ENCODE measurements at places on chromosomes 5 and 9.

DNA sequence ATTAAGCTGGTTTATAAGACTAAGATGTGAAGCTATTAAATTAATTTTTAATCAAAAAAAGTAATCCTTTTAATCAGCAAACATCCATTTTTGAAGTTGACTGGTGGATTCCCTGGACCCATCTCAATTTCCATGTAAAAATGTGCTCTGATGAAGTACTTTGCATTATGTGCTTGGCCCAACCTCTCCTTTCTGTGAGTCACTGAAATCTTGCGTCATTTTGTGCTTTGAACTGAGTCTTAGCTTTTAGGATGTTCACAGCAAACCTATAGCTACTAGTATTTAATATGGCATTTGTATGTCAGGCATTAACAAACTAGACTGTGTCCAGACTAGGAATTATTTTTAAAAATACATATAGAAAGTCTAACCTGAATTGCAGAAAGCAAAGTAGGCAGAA lies 55.0 kb upstream of the CDH12 start:
- DNase-seq = no peak

- DNase-seq = peak; percentile 9
Measured at GRCh38 chr5:79297661-79298060, 61.7 kb downstream of the JMY start.

DNA sequence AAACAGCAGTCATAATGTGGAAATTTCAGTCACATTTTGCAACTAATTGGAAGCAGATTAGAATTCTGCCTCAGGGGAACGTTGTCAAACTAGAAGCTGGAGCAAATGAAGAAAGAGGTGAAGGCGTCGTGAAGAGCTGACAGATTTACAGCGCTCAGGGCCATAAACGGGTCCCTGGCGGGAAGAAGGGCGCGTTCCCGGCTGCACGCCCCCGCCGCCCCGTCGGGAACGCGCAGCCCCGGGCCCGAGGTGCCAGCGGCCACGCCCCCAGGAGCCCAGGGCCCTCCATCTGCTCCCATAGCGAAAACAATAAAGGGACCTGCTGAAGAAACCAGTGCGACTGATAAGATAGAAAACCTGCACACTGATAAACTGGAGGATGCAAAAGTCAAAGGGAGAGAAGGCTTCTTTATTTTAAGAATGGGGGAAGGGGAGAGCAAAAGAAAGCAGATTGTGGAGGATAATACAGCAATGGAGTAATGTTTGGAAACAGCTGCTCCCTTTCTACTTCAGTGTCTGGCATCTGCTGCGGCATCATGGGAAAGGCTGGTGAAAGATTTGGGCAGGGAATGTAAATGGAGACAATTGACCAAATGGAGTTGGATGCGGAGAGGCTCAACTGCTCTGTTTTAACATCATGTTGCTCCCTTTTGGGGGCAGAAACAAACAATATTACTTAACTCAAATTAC lies 11.1 kb downstream of the ZNF608 start:
- DNase-seq = no peak

- DNase-seq = no peak
Measured at GRCh38 chr9:125946397-125946796, 199.2 kb downstream of the PBX3 start.

GRCh38 chr9:124412228-124412575 lies 3.0 kb downstream of the PSMB7 start:
- no peak for DNase-seq

- DNase-seq = no peak
Measured at GRCh38 chr5:160061770-160062169, 52.8 kb downstream of the TTC1 start.

- DNase-seq = no peak
Measured at GRCh38 chr9:132176338-132176737, 14.5 kb downstream of the NTNG2 start.

GRCh38 chr9:6917162-6917561 lies 159.4 kb downstream of the KDM4C start:
- DNase-seq = no peak

DNA sequence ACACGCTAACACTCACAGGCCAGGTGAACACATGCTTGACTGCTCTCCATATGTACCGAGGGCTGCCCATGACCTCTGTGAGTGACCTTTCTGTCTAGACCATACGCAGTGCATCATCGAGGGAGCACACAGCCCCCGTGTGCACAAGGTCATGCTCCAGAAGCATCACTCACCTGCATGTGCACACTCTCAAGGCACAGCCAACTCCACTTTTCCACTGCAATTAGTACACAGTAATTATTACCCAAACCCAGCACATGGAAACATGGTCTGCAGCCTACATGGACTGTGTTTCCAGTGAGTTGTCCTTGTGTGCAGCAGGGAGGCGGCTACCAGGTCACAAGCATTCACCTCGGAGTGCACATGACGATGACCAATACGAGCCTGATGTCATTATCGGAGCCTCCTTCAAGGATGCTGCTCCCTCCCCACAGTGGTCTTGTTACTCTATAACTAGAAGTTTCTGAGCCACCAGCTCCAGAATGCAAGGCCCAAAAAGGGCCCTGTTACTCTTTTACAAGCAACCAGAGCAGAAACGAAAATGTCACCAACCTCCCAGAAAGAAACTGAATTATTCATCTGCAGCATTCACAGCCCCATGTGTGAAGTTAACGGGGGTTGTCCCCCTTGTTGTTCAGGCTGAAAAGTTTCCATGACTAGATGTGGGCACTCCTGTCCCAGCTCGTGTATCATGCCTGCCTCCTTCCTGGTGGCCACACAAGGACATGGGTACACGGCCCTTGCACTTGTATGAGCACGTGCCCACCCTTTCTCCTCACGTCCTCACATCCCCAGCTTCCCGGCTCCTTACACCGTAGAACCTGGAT lies 31.2 kb downstream of the SEMA4D start:
- no peak for DNase-seq

DNA sequence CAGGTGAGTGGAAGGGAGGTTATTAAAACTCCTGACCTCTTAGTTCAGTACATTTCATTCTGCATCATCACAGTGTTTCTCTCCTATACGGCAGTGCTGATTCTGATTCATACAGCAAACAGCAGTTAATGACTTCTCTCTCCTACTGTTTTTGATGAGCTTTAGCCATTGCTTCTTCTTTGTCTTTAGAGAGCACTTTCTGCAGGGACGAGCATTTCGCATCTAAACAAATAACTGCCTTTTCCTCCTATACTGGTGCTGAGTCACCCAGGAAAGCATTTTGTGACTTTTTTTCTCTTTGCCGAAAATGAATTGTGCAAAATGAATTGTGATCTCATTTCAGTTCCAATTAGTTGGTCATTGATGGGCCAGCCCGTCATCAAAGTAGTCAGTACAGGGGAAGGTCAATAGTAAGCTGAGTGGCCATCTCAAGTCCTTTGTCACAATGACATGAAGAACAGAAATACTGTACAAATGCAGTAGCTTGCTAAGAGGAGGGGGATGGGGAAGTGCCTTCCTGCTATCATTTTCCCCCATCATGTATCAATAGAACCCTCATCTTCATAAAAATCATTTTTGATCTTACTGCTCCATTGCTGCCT lies 98.5 kb downstream of the INSYN2B start:
- DNase-seq = no peak

All from NCI-H146 (cell line).